Activated CD4-positive, CD25-positive, alpha-beta regulatory T cell (primary cell): ENCODE measurements at places on chromosomes 11 and 22.

DNA sequence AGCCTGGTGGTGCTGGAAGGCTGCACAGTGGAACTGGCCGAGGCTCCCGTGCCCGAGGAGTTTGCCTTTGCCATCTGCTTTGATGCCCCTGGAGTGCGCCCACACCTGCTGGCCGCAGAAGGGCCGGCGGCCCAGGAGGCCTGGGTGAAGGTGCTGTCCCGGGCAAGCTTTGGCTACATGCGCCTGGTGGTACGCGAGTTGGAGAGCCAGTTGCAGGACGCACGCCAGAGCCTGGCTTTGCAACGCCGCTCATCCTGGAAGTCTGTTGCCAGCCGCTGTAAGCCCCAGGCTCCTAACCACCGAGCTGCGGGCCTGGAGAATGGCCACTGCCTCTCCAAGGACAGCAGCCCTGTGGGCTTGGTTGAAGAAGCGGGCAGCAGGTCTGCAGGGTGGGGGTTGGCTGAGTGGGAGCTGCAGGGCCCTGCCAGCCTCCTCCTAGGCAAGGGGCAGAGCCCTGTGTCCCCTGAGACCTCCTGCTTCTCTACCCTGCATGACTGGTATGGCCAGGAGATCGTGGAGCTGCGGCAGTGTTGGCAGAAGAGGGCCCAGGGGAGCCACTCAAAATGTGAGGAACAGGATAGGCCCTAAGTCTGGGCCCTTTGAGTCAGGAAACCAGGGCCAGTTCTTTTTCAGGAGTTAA lies 1.9 kb upstream of the SMDT1 start:
- no peak for DNase-seq

DNA sequence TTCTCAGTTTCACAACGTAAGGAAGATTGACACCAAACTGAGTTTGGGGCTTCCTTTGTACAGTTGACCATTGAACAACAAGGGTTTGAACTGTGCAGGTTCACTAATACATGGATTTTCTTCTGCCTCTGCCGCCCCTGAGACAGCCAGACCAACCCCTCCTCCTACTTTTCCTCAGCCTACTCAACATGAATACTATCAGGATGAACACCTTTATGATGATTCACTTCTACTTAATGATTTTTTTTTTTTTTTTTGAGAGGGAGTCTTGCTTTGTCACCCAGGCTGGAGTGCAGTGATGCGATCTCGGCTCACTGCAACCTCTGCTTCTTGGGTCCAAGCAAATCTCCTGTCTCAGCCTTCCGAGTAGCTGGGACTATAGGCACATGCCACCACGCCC lies 14.6 kb downstream of the RBM4 start:
- no peak for DNase-seq

DNA sequence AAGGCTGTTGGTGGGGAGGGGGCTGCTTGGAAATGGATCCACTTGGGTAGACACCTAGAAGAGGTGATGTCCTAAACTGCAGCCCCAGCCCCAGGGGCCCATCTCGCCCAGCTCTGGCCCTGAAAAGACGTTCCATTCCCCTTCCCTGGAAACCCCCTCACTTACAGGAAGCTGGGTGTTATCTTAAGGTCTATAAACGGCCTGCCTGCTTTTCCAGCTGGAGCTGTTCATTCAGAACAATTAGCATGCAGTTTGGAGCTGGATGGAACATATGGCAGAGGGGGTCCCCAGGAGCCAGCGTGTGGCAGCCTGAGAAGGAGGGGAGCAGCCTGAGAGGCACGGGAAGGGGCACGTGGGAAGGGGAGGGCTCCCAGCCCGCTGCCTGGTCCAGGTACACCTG lies 139.6 kb downstream of the PKNOX2 start:
- no peak for DNase-seq

- DNase-seq, result no peak
Measured at GRCh38 chr11:61453695-61454094, 23.8 kb downstream of the SDHAF2 start.

GRCh38 chr11:108854346-108854745 lies 189.5 kb downstream of the DDX10 start:
- DNase-seq, result no peak

- DNase-seq, result no peak
Measured at GRCh38 chr11:6402061-6402470, 11.8 kb downstream of the SMPD1 start.

DNA sequence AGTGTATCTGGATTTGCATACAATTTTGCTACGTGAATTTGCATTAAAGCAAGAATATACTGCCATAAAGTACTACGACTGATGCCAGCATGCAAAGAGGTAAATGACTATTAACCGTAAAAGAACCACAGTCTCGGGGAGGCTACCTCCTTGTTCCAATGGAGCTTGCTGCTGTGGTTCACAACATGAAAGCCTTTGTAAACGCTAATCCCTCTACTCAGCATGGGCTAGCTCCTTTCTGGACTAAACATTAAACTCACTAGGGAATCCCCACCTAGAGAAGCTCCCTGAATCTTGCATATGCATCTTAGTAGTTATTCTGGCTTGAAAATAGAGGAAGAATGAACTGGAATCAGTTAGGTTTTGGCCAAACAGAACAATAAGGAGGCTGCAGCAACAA lies 60.5 kb upstream of the ARHGAP32 start:
- no peak for DNase-seq

- DNase-seq, result no peak
Measured at GRCh38 chr11:2551131-2551530, 106.3 kb downstream of the KCNQ1 start.

DNA sequence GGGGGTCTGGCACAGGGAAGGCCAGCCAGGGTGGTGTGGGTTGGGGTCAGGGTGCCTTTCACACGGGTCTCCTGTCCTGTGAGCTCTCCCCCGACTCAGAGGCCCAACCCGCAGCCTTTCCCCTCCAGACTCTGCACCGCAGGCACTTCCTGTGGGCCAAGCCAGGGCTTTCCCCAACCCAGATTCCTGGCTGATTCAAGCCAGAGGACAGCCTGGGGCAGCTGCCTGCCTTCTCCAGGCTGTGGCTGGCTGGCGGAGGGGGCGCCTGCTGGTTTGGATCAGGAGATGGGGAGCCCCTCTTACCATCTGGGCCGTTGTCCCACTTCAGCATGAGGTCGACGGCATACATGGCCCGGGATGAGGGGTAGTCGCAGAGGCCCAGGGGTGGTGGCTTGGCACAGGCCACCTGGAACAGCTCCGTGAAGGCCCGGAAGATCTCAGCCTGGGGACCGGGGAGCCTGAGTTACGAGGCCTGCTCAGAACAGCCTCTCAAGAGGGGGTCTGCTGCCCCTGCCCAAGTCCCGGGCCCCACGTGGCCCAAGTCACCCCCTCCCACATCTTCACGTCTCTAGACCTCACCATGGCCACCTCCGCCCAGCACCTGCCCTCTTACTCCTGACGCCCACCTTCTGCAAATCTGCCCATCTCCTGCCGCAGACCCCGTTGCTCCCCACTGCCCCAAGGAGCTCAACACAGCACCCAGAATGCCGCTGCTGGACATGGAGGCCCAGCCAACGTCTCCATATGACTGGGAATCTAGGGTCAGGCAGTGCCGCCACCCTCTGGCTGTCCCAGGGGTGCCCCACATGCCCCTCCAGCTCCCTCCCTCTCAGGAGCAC lies 17.3 kb downstream of the TSPO start:
- no peak for DNase-seq

GRCh38 chr11:17384002-17384511 lies 4.4 kb downstream of the KCNJ11 start:
- DNase-seq, result peak; percentile 41
